Caudate nucleus (tissue), 63 donors: ENCODE measurements at places on chromosomes 12 and 14.

DNA sequence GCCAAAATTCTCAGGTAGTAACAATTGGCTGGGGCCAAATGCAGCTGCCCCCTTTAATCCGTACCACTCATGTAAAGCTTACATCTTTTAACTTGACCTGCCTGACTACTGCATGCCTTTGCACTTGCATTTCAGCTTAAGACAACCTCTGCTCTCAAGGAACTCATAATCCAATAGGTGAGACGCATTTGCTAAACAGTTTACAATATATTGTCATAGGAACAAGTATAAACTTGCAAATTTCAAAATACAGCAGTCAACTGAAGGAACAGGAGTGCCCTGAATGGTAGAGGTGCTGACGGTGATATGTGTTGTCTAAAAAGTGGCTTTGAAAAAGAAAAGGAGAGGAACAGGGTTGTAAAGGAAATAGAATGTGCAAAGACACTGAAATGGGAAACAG is 3.6 kb upstream of the BRMS1L start:
- no peak for DNase-seq

- no peak for DNase-seq
Observed at GRCh38 chr12:121508533-121508932, 72.3 kb downstream of the KDM2B start.

DNA sequence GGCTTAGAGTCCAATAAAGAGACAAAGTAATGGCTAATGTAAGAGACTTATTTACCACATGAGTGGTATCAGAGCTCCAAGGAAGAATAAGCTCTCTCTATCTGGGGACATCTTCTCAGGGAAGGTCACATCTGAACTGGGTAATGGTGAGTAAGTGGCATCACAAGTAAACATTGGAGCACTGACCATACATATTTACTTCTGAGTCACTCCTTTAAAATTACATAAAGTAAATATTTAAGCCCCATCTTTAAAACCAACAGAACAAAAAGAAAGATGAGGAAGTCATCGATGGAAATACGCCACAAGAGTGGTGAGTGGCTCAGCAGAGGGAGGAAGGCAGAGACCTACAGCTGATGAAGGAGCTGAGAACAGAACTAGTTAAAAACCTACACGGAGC is 159.9 kb downstream of the DUSP6 start:
- no peak for DNase-seq

GRCh38 chr14:52299692-52300278 is 14.3 kb upstream of the PTGER2 start:
- DNase-seq, result no peak

DNA sequence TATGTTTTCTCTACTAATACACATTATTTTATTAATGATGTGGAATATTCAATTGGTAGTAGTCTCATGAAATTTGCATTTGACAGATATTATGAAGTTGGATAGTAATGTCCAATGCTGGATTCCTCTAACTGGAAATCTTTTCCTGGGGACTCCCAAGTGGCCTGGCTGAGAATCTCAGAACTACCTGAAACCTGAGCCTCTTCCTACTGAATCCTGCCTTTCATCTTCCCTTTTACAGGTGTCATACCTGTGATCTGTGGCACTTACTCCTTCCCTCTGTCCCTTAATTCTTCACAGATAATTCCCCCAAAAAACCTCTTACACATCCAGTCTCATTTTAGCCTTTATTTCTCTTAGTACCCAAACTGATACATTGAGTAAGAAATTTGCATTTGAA is 89.7 kb upstream of the MYF6 start:
- DNase-seq, result no peak

DNA sequence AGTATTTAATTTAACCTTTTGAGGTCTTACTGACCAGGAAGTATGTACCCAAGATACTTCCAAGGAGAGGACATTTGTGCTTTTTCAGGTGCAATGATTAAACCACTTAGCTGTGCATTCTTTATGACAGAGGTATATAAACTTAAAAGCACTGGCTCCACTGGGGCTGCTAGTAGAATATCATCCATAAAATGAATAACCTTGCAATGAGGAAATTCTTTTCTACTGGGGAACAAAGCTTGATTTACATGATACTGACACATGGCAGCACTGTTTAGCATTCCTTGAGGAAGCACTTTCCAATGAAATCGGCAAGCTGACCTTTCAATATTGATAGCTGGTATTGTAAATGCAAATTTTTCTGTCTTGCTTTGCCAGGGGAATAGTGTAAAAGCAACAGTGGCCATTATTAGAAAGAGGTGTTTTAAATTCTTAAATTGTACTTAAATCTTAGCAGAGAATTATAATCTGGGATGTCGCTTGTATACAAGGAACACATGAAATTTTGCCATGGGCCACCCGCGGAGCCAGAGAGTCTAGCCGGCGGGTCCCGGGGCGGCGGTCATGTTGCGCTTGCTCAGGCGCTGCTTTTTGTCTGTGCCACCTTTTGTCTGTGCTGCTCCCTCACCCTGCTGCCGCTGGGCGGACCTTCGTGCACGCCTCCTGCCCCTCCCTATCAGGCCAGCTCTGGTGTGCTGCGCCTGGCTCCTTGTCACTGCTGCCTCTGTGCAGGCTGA is 20.9 kb upstream of the BLTP3B start:
- peak; percentile 76 for DNase-seq

DNA sequence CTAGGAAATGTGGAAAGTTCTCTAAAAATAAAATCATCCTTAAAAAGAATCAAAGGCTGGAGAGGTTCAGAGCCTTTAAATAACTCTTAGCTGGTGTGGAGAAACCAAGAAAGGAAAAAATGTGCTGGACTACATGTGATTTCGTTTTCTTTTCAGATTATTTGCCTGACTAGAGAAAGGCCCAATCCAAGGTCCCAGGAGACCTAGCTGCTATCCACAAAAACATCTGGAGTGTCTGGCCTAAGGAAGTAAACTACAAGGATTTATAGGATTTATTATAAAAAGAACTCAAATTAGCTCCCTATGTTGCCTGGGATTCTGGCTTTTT is 774 bp upstream of the TMEM30B start:
- no peak for DNase-seq

DNA sequence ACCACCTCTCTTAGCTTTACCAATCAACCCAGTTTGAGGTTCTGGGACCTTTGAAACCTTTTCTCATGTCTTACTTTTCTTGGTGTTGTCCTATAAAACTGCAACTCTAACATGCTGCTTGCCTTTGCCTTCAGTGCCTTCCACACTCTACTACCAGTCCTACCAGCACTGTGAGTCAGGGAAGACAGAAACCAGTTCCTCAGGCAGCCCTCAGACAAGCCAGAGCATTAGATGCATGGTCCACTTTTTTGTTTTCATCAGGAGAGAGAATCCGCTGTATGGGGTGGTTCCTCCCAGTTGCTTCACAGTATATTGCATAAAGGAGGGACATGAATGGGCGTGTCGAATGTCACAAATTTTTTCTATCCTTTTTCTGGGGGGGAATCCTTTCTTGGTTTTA is 17.3 kb upstream of the KLRB1 start:
- no peak for DNase-seq

DNA sequence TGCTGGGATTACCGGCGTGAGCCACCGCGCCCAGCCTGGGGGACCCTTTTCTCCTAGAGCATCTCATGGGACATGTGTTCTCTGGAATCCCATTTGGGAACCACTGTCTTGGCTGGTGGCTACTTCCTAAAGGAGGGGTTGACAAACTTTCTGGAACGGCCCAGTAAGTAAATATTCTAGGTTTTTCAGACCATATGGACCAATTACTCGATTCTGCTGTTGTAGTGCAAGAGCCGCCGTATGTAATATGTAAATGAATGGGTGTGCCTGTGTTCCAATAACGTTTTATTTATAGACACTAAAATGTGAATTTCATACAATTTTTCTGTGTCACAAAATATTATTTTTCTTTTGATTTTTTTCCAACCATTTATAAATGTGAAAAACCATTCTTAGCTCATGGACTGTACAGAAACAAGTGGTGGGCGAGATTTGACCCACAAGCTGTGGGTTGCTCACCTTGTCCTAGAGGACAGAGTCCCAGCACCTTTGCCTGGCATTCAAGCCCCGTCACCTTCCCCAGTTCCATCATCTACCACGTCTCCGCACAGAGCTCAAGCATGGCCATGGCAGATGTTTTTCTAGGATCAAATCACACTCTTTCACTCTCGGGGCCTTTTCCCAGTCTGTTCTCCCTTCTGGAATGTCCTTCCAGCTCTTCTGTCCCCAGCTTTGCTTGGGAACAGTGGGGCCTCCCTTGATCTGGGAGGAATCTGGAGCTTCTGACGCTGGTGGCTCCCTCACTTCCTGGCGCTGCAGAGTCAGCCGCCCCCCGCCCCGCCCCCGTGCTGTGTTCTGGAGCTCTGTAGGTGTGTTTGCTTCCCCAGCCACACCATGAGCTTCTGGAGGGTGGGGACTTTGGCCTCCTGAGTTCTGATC is 17.9 kb upstream of the RCOR1 start:
- no peak for DNase-seq

DNA sequence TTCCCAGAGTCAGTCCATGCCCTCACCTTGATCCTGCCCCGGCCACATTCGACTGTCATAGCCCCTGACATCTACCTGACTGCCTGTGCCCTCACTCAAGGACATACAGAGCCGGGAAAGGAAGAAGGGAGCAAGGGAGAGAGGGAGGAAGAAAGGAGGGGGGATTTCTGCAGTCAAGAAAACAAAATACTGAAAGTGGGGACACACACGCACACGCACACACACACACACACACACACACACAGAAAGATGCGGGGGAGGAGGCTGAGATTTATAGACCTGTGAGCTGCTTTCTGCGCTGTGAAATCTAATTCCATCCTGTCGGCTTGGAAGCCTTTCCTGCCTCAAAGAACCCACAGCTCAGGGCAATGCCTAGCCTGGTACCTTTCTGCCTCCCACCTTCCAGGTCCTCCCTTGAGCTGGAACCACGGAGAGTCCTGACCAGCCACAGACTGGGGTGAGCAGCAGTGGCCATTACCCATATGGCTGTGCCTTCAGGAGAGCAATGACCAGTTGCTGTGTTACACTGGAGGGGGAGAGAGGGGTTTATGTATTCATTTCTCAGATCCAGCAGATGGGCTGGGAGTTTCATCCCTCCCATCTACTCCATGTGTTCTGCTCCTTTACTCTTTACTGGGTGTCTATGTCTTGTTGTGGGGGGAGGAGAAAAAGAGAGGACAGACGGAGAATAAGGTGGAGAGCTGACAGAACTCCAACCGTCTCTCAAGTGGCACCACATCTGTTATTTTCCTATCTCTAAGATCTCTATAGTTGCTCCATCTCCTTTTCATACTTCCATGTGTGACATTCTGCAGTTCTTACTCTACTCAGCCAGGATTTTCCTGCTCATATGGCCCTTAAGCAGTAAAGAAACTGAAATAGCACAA is 12.9 kb downstream of the C14orf93 start:
- no peak for DNase-seq

DNA sequence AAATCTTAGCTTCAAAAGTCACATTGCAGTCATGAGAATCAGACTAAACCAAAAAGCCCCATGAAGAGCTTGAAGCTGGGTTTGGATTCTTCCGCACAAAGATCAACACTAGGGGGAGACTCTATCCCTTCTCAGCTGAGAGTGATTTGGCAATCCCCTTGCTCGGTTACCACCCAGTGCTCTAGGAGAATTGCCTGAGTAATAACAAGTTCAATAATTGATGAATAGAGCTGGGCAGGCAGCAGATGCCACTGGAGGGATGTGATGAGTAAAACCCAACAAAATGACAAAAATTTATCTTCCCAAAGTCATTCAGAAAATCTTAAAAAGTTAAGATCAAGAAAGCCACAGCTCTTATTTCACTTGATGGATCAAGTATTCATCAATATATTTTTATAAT is 185.6 kb upstream of the ARID2 start:
- DNase-seq, result no peak

- no peak for DNase-seq
Observed at GRCh38 chr14:68328509-68328908, 464.4 kb downstream of the ZFP36L1 start.

- no peak for DNase-seq
Observed at GRCh38 chr12:91370086-91370868, 187.7 kb upstream of the DCN start.

- no peak for DNase-seq
Observed at GRCh38 chr12:42498549-42499247, 90.8 kb downstream of the PRICKLE1 start.

DNA sequence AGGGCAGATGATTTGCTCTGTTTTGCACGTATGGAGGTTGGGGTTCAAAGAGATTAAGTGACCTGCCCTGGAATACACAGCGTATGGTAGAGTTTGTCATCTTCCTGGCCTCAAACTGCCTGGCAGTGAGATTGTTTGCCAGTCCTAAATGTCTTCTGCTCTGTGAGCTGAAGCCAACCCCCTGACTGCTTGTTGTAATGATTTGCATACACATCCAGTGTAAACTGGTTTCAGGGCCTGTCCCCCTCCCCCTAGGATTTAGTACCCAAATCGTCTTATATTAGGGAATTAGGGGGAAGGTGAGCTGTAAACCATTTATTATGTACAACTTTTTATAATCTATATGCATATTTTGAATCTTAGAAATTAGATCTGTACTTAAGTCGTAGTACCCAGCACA is 38.4 kb downstream of the AKAP3 start:
- no peak for DNase-seq

DNA sequence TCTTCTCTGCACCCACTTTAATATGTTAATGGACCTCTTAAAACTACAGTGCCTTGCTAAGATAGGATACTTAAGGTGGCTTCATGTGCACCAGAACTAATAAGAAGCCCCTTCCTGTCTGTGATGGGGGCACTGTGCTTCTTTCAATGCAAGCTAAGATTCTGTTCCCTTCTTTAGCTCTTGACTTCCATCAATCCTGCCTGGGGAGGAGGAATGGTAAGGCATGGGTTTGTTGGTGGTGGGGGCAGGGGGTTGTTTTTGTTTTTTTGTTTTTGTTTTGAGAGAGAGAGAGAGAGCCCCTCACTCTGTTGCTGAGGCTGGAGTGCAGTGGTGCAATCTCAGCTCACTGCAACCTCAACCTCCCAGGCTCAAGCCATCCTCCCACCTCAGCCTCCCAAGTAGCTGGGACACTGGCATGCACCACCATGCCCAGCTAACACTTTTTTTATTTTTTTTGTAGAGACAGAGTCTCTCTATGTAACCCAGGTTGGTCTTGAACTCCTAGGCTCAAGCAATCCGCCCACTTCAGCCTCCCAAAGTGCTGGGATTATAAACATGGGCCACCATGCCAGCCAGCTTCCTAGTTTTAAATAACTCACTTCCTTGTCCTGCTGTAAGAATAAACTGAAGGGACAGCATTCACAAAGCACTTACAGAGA is 4.5 kb upstream of the KRT3 start:
- no peak for DNase-seq

DNA sequence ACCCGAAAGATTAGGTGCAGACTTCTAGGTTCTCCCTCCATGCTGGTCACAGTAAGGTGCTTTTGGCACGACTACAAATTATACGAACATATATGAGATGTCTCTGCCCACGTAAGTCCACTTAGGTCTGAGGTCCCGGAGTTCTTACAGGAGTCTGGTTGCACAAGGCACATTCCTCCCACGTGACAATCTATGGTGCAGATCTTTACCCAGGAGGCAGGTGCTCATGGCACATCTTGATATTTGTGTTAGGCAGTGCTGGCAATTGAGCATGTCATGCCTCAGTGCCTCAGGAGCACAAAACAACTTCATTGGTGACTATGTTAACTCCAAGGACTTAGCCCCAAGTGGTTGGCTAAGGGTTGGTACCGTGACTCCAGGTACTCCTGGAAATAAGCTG is 92.0 kb upstream of the AMN1 start:
- DNase-seq, result no peak

GRCh38 chr14:57865403-57866198 is at the start of gene SLC35F4:
TSS of gene SLC35F4 (minus strand) at chr14:57866092.
- DNase-seq, result no peak

GRCh38 chr14:24913746-24914145 is 136.2 kb downstream of the STXBP6 start:
- DNase-seq, result no peak
